ENCODE measurements at places on chromosomes 11 and 22. TPM values are rescaled to one million over a fixed set of nuclear protein-coding genes. Genes with fewer than 3 reads are reported as not detected.

ISX gene
- not detected for total RNA-seq

ARHGAP20 gene
- 0.05 TPM for total RNA-seq

CD3D gene
- 0.39 TPM for total RNA-seq

DAGLA gene
- 6.4 TPM for total RNA-seq

IFTAP gene
- 18.2 TPM for total RNA-seq

PRR33 gene
- total RNA-seq: not detected

TBX1 gene
- total RNA-seq: 91.7 TPM

TMEM86A gene
- 0.31 TPM for total RNA-seq

RAB38 gene
- total RNA-seq: 0.15 TPM

AQP11 gene
- 2.3 TPM for total RNA-seq

- no peak for DNase-seq
These were observed 717.4 kb downstream of the DLG2 start for GRCh38 chr11:84909740-84910139.

- no peak for DNase-seq
These were observed 125.3 kb downstream of the APOL5 start for GRCh38 chr22:35842954-35843353.

DNA sequence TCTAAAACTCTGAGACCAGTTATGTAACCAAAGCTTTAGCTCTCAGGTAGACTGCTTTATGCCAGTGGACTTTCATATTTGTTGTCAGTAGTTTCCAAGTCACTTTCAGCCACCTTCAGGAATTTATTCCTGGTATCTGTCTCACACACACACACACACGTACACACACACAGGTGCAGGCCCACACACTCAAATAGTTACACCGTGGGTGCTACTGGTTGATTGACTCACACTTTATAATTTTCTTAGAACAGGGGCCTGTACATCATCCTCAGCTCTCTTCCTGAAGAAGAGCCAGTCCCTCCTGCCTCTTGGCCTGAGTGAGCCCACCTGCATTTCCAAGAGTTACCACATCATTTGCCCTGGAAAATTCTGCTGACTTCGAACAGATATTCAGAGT lies 555.2 kb downstream of the SOX6 start:
- no peak for DNase-seq

DNA sequence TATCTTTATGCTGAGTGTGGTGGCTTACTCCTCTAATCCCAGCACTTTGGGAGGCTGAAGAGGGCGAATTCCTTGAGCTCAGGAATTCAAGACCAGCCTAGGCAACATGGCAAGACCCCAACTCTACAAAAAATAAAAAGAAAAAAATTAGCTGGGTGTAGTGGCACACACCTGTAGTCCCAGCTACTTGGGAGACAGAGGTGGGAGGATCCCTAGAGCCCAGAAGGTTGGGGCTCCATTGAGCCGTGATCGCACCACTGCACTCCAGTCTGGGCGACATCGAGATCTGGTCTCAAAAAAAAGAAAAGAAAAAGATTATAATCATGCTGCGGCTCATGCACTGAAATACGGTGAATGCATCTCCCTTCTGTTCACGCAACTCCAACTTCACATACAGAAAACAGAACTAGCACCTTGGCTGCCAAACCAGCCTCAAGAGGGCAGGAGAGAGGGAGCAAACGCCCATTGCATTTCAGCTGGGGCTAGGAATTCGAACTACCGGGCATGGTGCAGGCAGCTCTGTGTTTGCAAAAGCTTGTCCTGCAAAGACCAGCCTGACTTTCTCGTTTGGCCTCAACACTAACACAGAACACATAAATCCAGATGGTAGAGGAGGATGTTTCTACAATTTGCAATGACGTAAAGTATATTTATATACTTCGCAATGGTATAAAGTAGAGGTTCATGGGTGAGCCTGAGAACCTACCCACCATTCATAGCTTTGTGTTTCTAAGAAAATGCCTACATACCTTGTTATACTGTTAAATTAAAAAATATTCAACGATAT lies 6.3 kb upstream of the SYNGR1 start:
- DNase-seq: peak; percentile 32

DNA sequence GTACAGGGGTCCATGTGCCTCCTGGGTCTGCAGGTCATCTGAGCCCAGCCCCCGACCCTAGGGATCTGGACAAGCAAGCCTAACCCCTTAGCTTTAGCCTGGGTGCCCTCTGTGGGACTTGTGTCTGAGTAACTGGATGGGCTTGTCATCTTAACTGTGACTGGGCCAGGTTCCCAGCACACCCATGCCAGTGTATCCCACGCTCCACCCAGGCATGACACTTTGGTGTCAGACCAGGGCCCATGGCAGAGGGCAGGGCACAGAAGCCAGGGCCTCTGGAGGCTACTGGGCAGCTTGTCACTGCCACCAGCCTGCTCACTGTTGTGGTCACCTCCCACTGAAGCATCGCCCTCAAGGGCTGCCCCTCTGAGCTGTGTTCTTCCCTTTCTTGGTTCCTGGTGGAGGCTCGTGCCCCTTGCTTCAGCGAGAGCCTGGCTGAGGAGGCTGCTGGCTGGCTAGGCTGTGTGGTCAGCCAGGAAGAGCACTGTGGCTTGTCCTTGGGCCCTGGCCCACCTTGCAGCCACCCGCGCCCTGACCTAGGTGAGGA lies 80.8 kb downstream of the ST3GAL4 start:
- no peak for DNase-seq

GRCh38 chr11:46142561-46142960 lies 21.3 kb upstream of the PHF21A start:
- no peak for DNase-seq

- DNase-seq: no peak
These were observed 11.0 kb upstream of the CACNA1I start for GRCh38 chr22:39559456-39560105.

GRCh38 chr11:8709002-8709672 lies 26.5 kb downstream of the RPL27A start:
- no peak for DNase-seq

DNA sequence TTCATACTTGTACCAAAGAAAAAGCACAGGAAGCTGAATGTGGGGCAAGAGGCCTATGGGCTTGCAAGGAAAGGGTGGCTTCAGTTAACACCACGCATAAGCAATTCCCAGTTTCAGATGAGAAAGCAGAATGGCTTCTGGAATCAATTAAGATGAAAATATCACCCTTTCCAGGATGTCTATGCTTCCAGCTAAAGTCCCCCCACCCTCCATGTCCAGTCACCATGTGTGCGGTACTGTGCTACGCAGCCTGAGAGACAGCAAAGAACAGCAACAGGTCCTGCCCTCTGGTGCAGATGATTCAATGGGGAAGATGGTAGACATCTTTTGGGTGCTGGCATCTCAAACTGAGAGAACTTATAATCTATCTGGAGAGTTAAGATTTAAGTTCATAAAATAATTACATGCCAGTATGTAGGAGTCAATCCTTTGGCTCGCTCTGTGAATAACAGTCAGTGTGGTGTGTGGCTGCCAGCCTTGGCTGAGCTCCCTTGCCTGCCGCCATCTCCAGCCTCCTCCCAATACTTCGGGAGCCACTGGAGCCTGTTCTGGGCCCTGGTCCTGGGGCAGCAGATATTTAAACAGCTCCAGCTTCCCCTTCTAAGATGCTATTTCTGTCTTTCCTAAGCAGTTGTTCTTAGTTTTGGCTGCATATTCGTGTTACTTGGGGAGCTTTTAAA lies 44.5 kb downstream of the ME3 start:
- DNase-seq: no peak

DNA sequence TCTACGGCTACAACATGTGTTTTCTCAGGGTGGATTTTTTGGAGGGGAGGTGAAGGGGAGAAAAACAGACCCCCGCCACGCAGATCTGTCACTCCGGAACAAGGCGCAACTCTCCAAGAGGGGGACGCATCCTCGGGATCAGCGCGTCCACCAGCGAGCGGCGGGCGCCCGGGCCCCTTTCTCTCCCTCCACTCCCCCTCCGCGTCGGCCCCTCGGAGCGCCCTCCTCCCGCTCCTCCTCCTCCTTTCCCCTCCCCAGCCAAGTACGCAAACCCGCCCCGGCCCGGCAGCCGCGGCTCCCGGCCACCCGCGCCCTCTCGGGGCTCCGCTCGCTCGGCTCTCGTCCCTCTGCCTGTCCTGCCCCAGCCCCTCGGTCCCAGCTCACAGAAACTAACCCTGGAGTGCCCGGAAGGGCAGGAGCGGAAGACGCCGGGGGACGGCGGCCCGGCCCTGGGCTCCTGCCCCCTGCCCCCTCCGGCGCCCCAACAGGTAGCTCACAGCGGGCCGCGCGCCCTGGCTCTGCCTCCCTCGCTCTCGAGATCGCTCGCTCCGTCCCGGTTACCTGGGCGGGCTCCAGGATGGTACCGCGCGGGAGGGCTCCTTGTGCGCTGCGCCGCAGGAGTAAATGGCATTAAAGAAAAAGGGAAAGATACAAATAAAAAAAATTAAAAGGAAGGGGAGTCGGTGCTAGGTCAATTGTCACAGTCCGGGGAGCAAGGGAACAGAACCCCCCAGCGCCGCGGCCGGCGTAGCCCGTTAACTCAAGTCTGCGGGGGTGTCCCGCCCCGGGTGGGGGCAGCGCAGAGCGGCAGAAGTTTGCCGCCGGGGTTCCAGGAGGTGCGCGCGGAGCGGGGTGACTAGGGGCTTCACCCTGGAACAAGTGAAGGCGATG lies 131.4 kb upstream of the C11orf58 start:
- no peak for DNase-seq

GRCh38 chr11:27694992-27695391 lies 5.3 kb downstream of the BDNF start:
- no peak for DNase-seq

DNA sequence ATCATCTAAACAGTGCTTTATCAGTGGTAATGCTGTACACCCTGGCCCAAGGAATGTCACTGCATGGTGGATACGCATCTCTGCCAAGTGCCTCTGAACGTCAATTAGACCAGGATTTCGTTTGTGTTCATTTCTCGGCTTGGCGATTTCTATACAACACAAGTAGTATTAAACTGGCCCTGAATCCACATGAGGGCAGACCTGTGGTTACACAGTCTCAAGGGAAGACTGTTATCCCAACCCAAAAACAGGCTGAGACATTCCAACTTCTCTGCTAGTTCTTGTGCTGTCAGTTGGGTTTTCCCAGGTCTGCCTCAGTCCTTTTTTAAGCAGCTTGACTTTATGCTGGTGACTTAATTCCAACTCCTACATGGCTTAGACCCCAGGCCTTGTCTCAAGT lies 58.1 kb downstream of the HIRA start:
- no peak for DNase-seq

DNA sequence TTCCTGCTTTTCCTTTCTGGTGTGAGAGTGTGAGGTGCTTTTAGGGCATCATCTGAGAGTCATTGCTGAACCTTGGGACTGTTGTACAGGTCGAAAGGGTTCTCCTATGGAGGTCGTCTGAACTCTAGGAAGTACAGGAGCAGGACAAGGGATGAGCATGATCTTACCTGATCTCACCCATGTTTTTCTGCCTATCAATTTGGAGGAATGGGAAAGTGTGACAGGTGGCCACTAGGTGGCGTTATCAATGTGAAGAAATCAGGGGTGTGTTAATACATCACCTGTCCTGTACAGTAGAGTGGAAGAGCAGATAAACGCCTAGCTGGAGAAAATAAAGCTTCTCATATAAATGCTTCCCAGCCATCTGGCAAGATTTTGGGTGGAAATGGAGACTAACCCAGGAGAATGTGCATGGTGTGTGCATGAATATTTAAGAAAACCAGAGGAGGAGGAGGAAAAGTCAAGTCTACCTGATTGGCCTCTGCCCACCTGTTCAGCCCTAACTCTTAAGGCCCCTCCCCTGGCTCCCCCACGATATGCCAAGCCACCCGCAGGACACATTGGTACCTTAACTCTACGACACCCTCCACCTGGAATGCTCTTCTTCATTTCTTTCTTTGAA lies 72.0 kb upstream of the NARS2 start:
- peak; percentile 39 for DNase-seq

- no peak for DNase-seq
These were observed 40.5 kb downstream of the LARGE1 start for GRCh38 chr22:33879796-33880195.

- no peak for DNase-seq
These were observed 32.1 kb upstream of the GNB1L start for GRCh38 chr22:19886605-19887255.

DNA sequence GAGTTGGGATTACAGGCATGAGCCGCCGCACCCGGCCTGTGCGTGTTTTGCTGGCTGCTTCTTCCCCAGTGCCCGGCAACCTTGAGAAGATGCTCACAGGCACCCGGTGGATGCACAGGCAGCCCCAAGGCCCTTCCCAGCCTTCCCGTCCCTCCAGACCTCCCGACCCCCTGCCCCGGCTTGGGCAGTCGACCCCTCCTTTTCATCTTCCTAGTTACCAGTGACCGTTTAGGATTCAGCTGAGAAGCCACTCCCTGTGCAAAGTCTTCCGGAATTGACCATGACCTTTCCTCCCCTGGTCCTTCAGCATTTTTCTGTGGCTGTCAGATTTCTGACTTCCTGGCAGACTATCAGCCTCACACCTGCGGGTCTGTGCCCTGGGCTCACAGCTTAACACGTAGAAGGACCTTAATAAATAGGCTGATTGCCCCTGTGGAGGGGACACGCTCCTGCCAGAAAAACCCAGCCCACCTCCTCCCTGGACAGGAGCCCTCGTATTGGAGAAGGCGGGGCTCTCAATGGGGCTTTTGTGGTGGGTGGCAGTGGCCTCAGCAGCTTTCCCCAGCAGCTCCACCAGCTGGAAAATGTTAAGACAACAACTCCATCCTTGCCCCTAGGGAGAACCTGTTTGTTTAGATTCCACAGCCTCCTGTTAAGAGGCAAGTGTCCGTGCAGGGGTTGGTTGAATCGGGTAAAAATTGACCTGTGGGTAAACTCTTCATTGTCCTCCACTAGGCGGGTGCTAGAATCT lies 10.4 kb upstream of the ANO1 start:
- DNase-seq: no peak

GRCh38 chr11:32385998-32386397 lies 49.3 kb downstream of the WT1 start:
- no peak for DNase-seq

GRCh38 chr11:70312401-70313357 lies 42.2 kb downstream of the PPFIA1 start:
- no peak for DNase-seq

- DNase-seq: no peak
These were observed 117.8 kb downstream of the GGTLC2 start for GRCh38 chr22:22761963-22762772.

DNA sequence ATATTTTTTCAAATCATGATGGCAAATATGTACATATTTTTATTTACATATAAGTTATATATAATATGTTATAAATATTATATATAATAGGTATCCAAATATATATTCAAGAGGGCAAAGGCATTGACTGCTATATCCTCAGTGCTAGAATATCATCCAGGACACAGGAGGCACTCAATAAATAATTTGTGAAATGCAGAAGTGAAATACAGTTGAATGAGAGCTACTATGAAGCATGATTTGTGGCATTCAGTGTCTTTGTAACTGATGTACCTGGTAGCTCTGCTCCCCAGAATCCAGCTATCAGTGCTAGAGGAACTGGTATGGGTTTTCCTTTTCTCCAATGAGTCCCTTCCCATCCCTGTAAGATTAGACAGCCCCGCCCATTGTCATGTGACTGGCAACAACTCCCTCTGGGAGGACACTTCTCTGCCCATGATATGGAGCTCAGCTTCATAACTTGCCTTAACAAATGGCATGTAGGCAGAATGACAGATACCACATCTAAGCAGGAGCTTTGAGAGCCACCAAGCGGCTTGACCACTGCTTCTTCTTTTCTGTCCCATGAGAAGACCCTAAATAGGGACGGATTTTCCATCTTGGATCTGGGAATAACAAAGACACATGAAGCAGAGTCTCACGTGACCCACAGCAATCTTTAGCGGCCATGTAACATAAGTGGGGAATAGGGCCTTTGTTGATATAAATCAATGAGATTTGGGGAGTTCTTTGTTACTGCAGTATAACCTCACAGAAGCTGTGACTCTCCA lies 10.2 kb upstream of the CD82 start:
- DNase-seq: no peak

All from Panc1 (cell line).